CD8-positive, alpha-beta memory T cell (primary cell): ENCODE measurements at places on chromosomes 12 and 14. TPM values are rescaled to one million over a fixed set of nuclear protein-coding genes. Genes with fewer than 3 reads are reported as not detected.

Gene PTPN21
- not detected for polyA plus RNA-seq

Gene GPR132
- polyA plus RNA-seq, result 34.9 TPM

Gene GPRC5D
- 0.35 TPM for polyA plus RNA-seq

Gene CEBPE
- polyA plus RNA-seq, result not detected

Gene NANOG
- polyA plus RNA-seq, result not detected

Gene TIMELESS
- polyA plus RNA-seq, result 3.9 TPM

Gene FIGNL2
- polyA plus RNA-seq, result 0.12 TPM

Gene BLTP3B
- 15.2 TPM for polyA plus RNA-seq

Gene ENDOU
- not detected for polyA plus RNA-seq

Gene CDH24
- 0.36 TPM for polyA plus RNA-seq

Gene RNF212B
- polyA plus RNA-seq, result not detected

Gene NRL
- 1.5 TPM for polyA plus RNA-seq

Gene GYS2
- not detected for polyA plus RNA-seq

Gene SOAT2
- 0.76 TPM for polyA plus RNA-seq

DNA sequence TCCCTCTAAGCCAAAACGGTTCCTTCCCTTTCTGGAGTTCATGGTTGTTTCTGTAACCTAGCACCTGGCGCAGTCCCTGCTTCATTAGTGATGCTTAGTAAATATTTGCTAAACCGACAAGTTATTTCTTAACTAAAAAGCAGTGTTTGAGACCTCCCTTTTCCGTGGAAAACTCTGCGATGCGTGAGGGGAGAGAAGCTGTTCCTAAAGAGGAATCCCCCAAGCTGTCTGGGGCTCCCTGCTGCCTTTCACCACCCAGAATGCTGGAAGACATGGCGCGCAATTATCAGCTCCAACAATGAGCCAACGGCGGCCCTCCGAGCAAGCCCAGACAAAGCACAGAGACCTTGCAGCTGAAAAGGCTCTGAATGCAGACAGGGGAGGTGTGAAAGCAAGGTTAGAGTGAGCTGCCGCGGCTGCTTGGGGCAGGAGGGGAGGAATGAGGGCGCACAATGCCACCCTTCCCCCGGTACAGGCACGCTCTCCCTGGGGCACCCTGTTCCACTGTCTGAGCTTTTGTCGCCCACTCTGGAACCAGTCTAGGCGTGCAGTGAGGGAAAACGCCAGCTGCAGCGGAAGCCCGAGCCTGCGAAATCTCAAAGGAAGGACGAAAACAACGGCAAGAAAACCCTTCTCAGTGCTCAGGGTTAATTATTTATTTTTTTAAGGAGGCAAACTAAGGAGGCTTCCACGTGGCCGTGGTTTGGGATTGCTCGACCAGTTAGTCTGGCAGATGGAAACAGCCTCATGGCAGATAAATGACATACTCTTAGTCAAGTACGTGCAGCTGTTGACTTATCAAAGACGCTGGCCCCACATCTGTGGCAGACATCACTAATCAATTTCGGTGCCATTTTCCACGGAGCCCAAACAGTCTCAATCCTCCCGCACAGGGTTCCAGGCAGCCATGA, 66.3 kb downstream of the RBM19 start:
- DNase-seq, result no peak

GRCh38 chr12:68310370-68310769, 21.8 kb downstream of the MDM1 start:
- no peak for DNase-seq

DNA sequence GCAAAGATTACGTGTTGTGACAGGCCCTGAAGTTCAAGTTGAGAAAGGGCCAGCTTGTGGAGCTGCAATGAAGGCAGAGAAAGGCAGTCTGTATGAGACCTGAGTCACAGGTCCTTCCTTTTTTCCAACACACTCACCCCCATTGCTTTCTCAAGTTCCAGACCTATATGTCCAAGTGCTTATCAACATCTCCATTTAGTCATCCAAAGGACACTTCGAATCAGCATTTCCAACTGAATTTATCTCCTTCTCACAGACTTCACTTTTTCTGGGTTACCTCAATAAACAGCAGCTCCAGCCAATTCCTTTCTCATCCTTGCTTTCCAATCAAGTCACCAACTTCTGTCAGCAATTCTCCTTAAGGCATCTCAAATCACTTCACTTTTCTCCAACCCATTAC, 56.4 kb upstream of the KIF21A start:
- DNase-seq, result no peak

GRCh38 chr12:122855928-122856831, 20.9 kb downstream of the HIP1R start:
- DNase-seq, result no peak

- no peak for DNase-seq
Measured at GRCh38 chr12:93894391-93895088, 217.4 kb downstream of the CRADD start.

DNA sequence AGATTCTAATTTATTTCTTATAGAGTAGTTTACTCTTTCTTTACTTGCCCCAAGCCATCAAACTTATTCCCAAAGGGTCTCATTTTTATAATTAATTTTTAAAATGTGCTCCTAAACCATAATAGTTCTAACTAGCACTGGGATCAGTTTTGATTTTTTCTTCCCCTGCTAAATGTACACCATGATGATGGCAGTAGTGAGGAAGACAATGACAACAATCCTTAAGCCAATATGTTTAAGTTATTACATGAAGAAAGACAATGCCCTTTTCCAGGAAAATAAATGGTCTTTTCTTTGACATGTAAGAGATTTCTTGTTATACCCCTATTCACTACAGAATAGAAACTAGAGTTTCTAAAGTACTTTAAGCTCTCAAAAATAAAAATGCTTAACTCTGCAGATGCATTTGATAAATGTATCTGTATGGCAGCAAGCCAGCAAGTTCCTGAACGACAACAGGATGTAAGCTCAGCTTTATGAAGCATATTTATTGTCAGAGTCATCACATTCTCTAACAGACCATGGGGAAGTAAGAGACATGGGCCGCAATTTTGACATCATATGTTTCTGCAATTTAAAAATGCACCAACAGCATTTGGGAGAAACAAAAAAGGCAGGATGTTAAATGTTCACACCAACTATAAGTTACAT, 36.0 kb upstream of the SNX6 start:
- no peak for DNase-seq

GRCh38 chr12:112885236-112885635, 21.5 kb upstream of the OAS1 start:
- DNase-seq, result no peak

DNA sequence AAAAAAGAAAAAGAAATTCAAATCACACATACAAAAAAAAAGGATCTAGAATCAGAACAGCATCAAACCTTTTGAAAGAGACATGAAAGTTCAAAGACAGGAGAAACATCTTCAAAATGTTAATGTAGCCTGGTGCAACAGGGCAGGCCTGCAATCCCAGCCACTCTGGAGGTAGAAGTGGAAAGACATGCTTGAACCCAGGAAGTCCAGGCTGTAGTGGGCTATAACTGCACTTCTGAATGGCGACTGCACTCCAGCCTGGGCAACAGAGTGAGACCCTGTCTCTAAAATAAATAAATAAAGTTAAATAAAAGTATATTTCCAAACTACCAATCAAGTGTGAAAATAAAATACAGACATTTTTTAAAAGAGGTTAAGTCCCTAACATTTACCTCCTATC, 18.7 kb upstream of the AP4S1 start:
- no peak for DNase-seq

DNA sequence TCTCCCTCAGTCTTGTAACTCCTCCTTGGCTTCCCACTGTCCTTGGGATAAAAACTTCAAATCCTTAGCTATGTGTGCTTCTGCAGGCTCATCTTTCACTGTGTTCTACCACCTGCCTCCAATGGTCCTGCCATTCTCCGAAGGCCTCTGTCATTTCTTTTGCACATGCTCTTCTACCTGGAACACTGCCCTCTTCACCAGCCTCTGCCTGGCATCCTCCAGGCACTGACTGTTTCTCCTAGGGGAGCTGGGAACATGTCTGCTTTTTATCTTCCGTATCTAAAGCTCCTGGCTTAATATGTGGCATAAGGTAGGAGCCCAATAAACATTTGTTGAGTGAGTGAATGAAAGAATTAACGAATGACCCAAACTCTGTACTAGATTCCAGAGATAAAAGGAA, 603.3 kb upstream of the TMEM132C start:
- DNase-seq, result no peak

DNA sequence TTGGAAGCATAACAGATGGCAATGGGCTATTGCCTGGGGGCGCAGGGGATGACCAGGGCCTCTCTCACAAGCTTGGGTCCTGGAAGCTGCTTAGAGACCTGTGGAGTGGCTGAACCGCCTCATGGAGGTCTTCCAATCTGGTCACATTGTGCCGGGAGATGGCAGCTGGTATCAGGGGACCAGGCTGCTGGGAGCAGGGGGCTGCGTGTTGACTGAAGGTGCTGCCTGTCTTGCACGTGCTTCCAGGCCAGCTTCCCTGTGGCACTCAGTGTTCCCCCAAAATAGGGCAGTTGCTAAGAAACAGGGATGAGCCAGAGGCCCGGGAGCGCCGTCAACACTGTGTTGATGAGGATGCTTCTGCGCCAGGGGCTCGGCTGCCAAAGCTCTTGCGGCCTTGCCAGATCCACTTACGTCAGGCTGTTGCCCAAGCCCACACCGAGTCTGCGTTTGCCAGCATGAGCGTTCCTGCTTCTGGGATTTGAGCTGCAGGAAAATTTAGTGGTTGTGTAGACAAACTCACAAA, 39.8 kb downstream of the ELK3 start:
- DNase-seq, result no peak

DNA sequence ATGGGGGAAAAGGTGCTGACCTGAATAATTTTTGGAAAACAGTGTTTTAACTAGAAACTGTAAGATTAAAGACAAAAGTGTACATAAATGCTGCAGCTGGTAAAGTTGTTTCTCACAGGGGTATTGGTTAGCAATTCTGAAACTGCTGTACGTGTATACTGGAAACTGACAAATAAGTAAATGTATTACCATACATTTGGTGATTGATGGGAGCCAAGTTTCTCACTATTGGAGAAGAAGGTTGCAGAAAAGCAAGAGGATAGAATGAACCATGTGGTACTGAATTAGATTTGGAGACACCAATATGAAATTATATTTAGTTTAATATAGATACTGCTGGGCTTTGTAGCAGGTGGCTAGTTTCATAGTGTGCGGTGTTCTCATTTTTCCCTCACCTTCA, 19.6 kb upstream of the FBXO33 start:
- no peak for DNase-seq

GRCh38 chr12:104699489-104700190, 242.9 kb downstream of the CHST11 start:
- DNase-seq, result no peak

DNA sequence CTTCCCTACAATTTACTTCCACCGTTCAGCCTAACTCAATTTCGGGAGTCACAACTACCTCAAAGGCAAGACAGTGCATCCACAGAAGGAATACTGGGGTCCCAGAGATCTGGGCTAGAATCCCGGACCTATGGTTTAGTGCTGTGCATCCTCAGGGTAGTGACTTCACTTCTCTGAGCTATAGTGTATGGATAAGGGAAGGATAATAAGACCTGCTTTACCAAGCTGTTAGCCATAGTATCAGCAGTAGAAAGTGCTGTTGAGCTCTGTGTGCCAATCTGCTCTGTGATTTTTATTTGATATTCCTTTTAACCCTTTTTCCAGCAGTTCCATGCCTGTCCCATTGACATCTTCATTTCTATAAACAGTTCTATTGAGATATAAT, 1044.3 kb downstream of the BCL11B start:
- no peak for DNase-seq

DNA sequence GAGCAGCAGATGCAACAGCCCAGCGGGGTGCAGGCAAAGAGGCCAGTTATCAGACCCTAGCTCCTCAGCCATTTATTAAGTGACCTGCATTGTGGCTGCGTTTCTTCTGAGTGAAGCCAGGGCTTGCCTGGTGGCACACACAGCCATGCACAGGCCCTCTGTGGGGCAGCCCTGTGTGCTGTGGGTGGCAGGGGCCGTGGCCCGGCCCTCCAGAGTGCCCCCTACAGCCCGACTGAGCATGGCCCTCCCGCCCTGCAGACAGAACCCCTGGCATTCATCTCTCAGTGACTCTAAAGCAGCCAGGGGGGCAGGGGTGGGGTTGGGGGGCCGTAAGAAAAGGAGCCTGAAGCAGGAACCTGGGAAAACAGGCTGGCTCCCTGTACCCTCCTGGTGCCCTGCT, 226.0 kb upstream of the PWP1 start:
- DNase-seq, result no peak
